Epithelial cell of umbilical artery (primary cell): ENCODE measurements at places on chromosomes 4 and X. TPM values are rescaled to one million over a fixed set of nuclear protein-coding genes. Genes with fewer than 3 reads are reported as not detected.

The XAGE1B gene
- not detected in 2 replicates for total RNA-seq

The RHOH gene
- under 0.01 TPM in 1 of 2 replicates, not detected in the other for total RNA-seq

The GC gene
- total RNA-seq: not detected in 2 replicates

The ADAM29 gene
- not detected in 2 replicates for total RNA-seq

The HOPX gene
- total RNA-seq: 32.8 and 33.9 TPM in 2 replicates

The FDCSP gene
- not detected in 2 replicates for total RNA-seq

The TCEAL8 gene
- 102 and 106 TPM in 2 replicates for total RNA-seq

The RHOXF2B gene
- total RNA-seq: not detected in 2 replicates

The SLC9B1 gene
- total RNA-seq: 0.46 and 0.65 TPM in 2 replicates

The ABLIM2 gene
- under 0.01 and 5.0 TPM in 2 replicates for total RNA-seq
